ENCODE measurements at places on chromosomes 3 and 15.

DNA sequence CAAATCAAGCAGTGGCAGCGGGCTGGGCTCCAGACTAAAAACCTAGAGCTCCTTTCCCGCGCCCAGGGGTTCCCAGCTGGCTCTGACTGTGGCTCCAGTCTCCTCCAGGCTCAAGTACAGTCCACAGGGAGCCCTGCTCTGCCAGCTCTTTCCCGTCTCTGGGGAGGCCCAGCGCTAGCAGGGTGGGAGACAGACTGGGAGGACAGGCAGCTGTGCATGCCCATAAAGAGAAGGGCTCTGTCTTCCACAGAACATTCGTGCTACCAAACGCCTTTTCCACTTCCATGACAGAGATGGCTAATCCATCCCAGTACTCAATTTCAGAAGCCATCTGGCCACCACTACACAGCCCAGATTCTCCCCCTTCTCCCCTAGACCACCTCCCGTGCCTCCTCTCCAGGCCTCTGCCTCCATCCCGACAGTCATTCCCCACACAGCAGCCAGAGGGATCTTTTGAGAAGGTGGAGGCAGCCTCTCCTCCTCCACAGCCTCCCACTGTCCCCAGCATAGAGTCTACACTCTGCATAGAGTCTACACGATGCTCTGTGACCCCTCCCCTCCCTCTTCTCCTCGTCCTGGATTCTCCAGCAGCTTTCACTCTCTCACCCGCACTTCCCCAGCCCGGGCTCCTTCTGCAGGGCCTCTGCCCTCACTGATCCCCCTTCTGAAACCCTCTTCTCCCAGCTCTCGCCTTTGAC, 6.8 kb upstream of the DUSP7 start:
- DNase-seq, result no peak

DNA sequence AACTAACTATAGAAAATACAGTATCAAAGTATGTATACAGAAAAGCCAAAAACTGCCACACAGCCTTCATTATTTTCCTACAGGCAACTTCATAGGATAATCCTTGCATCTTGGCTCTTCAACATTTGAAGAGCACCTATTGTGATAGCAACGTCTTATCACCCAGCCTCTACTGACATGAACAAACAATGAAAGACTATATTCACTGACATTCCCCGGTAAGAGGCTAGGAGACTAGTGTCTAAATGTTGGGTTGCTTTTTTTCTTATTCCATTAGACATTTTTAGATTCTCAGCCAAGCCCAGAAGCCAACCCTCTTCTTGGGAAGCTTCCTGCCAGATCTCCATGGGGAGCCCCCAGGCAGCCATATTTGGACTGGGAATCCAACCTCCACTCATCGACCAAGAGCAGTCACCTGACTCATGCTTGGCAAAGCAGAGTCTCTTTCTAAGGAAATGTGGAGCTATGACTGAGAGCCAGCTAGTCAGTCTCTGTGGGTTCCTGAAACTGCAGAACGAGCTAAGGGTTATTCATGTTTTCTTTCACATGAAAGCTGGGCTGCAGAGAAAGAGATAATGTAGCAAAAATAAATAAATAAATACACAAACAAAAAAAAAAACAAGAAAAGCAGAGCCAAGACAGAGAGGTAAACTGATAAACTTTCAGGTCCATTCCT, 227.5 kb downstream of the MAGI1 start:
- no peak for DNase-seq

GRCh38 chr15:82535566-82536408, 4.5 kb downstream of the RPS17 start:
- no peak for DNase-seq

GRCh38 chr3:163721596-163721995, 1356.7 kb downstream of the SI start:
- DNase-seq, result no peak

DNA sequence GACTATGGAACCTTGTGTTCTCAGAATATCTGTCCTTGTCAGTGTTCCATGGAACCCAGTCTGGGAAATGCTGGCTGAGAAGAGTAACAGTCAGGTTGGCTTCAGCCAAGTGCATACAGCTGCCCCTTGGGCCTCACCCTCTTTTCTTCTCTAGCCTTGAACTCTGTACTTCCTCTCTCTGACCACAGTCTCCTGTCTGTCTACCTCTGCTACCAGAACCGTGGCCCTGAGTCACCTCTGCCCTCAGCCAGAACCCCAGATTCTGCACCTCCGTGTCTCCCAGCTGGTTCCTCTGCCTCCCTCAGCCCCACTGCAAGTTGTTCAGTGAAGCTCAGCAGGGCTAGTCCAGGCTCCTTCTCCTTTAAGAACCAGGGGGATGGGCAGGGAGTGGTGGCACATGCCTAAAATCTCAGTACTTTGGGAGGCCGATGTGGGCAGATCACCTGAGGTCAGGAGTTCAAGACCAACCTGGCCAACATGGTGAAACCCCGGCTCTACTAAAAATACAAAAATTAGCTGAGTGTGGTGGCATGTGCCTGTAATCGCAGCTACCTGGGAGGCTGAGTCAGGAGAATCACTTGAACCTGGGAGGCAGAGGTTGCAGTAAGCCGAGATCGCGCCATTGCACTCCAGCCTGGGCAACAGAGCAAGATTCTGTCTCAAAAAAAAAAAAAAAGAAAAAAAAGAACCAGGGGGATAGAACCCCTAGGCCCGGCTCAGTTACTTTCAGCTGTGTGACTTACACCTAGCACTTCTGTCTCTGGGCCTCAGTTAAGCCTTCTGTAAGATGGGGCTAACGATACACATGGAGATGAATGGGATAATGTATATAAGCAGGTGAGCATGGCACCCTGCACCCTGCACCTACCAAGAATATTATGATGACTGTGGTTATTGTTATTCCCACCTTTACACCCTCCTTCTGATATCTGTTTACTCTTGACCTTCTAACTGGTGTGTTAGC, 24.3 kb upstream of the TATDN2 start:
- DNase-seq, result peak; percentile 62

All from transverse colon (tissue), 4 donors.